CD4-positive, alpha-beta T cell treated with Interleukin-4 for 1 hour (primary cell): ENCODE measurements at places on chromosomes 16 and 17.

DNA sequence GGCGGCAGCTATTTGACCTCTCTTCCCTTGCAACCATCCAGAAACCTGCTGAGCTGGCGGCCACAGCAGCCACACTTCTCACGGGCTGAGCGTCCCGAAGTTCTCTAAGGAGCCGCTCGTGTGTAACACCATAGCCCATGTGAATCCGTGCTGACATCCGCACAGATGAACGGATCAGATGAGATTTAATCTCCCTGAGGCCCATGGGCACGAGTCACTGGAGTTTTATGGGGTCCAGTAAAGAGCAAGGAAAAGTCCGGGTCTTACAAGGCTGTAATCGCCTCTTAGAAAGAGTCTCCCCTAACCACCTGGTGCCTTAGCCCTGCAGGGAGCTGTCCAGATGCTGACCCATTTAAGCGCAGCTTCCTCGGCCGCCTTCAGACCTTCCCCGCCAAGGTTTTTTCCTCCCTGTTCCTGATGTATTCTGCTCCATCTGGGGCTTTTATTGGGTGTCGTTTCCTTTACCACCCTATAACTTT lies 5.5 kb upstream of the CACNG5 start:
- no peak for DNase-seq

DNA sequence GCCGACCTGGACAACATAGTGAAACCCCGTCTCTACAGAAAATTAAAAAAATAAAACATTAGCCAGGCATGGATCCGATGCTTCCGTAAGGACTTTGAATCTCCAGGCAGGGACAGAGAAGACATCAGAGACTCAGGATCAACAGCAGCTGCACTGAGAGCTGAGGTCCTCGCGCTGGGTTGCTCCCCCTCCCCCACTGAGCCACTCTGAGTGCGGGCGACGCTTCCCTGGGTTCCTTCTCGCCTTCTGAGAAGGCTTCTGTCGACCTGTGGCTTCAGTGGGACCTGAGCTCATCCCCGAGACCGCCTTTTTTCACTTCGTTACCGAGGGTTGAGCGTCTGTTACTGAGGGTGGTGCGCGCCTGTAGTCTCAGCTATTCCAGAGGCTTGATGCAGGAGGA lies 20.4 kb downstream of the ACTG1 start:
- DNase-seq: no peak

- no peak for DNase-seq
These were observed 34.7 kb upstream of the POLR3E start for GRCh38 chr16:22262460-22262859.

DNA sequence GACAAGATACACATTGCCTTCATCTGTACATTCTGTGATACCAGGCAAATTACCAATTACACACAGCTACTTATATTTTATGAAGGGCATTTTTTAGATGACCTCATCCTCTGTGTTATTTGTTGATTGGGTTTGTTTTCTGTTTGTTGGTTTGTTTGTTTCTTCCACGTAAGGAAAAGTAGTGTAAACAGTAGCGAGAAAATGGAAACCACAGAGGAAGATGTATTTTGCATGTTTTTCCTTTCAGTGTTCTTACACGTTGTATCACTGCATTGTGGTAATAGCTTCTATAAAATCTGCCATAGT lies 12.9 kb downstream of the C17orf58 start:
- DNase-seq: no peak

DNA sequence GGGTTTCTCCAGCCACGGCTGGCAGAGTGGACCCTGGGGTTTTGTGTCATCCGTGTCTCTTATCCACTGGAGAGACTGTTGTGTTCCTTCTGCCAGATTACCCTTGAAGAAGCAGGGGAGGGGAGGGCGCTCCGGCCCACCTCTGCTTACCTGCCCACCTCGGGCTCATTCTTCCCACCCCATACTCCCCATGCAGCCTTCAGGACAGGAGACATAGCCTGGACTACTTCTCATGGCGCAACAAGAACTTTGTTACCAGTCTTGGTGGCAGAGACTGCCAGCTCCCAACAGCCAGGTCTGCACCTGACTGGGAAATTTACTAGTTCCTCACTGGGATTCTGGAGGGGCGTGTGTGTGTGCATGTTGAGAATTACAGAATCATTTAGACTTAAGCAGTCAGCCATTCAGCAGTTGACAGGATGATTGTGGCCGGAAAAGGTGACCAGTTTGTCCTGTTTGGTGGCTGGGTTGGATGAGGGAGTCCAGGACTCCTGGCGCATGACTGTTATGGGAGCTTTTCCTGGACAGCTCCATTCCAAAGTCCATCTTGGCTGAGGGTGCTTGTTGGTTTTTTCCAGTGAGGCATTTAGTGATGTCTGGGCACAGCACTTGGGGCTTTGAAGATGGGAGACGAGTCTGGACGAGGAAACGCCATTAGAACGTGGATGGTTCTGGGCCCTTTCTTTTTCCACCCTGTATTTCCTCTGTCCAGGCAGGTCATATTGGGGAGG lies 8.7 kb downstream of the GSE1 start:
- DNase-seq: no peak

DNA sequence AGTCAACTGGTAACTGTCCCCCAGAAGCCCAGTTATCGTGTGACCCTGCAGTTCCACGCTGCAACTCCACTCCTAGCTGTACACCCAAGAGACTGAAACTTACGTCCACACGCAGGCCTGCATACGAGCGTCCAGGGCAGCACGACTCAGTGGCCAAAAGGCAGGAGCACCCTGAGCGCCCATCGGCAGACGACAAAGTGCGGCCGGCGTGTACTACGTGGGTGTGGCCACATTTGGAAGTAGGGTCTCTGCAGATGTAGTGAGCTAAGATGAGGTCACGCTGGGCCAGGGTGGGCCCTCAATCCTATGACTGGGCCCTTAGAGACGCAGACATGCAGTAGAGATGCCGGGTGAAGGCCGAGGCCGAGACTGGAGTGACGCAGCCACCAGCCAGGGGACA lies 13.5 kb downstream of the GALNS start:
- no peak for DNase-seq

- no peak for DNase-seq
These were observed 3.6 kb upstream of the MAP3K14 start for GRCh38 chr17:45320349-45320930.

- DNase-seq: no peak
These were observed 21.9 kb upstream of the DLX4 start for GRCh38 chr17:49946964-49947584.

DNA sequence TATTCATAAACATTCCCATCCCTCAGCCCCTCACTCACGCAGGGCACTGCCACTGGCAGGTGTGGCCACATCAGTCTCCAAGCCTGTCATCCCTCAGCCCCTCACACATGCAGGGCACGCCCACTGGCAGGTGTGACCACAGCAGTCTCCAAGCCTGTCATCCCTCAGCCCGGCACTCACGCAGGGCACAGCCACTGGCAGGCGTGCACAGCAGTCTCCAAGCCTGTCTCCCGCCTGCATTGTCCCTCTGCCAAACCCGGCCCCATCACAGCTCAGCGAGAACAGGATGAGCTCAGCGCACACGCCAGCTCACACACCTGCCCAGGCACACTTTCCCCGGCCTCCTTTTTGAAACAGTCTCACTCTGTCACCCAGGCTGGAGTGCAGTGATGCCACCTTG lies 11.4 kb upstream of the KREMEN2 start:
- DNase-seq: no peak

DNA sequence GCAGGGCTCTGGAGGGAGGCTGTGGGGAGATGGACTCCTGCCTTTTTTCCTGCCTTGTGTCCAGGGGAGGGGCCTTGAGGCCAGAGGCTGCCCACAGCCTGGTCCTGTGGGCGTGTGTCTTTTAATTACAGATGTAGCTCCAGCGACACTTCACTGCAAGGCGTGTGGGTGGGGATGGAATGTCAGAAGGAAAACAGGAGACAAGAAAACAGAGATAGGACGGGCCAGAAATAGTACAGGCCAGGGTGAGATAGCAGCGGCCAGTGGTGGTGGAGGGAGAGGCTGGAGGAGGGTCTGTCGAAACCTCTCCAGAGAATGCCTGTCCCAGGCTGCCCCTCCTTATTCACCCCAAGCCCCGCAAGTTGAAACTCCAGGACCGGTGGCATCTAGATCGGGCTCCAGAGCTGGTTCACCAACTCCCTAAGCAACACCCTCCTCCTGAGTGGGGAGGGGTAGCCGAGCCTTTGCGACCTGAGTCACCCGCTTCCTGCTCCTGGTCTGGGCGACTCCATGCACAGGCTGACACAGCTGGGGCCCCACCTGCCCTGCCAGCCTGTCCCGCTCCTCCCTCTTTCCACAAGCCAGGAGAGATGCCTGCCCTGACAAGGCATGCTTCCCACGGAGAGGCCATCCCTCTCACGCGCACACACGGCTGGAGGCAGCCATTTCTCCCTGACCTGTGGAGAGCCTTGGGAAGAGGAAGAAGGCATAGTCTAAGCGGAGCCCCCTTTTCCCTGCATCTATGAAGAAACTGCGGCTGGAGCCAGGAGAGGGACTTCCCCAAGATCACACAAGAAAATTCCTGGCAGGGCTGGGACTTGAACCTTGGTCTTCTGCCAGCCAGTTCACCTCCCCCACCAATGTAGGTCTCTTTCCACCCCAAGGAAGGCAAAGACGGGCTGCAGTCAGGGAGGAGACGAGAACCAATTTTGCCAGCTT lies 6.6 kb upstream of the JUP start:
- no peak for DNase-seq

DNA sequence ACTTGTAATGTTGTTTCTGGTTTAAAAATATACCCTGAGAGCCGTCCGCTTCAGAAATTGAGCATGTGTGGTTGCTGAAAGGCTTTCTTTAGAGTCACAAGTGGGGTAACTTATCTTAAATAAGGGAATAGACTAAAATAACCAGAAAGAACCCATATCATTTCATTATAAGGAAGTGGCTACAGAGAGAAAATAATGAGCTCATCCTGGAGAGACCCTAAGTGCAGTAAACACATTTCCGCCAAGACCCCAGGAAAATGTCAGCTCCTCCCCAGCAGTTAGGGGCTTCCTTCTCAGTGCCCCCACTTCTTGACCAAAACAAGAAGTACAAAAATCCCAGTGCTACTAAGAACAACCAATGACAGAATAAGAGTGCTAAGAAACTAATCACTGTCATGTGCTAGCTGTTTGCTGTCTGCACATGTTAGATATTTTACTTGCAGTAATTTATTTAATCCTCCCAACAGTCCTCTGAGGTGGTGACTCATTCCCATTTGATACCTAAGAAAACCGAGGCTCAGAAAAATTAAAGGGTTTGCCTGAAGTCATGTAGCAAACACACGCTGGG lies 83.5 kb downstream of the CDYL2 start:
- DNase-seq: no peak

DNA sequence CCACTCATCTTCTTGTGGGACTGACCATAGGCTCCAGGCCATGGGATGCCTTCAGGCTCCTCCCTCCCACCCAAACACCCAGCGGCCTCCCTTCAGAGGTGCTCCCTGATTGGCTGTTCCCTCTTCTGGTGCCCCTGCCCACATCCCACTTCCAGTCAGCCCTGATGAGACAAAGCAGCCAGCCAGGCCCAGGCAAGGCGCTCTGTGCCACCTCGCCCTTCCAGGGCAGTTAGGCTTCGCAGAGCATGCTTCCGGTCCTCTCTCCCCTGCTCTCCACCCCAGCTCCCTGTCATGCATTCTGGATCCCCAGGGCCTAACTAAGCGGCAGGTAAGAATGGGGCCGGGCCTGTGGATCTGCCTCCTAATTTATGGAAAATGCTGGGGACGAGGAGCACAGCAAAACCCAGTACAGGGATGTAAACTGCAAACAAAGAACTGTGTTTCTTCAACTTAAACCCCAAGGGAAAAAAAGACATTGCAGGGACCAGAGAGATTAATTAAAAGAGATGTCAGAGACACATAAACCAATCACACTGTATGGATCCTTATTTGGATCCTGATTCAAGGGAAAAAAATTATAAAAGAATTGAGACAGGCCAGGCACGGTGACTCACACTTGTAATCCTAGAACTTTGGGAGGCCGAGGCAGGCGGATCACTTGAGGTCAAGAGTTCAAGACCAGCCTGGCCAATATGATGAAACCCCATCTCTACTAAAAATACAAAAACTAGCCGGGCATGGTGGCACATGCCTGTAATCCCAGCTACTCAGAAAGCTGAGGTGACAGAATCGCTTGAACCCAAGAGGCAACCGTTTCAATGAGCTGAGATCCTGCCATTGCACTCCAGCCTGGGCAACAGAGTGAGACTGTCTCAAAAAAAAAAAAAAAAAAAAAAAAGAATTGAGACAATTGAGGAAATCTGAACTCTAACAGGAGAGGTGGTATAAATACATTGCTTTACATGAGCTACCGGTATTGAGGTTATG lies 26.0 kb downstream of the ZDHHC7 start:
- no peak for DNase-seq

DNA sequence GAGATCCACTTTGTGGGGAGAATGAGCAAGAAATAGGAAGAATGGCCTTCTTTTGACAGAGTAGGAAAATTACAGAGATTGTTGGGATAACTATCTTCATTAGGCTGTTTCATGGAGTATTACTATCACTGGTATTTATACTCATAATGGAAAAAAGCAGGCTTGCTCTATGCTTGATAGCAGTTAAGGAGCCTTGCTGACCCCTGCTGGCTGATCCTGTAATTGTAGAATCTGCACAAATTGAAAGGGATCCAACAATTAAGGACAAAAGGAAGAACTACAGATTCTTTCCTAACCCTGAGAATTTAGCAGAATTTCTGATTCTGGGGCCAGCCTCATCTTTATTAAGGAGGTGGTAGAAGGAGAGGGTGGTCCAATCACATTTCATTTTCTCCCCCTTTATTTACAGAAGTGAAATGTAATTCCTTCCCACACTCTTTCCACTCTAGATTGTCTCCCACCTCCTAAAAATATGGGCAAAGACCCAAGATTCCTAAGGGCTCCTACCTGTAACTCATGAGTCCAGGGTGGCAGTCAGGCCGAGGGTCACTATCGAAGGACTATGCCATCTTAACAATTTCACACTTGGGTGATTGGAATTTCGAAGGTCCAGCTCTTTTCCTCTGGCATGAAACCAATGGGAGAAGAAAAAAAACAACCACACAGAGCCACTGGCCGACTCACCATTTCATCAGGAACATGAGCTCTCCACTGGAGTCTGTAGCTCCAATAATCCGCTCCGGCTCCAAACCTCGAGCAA lies 26.3 kb downstream of the NFE2L1 start:
- peak; percentile 71 for DNase-seq

- no peak for DNase-seq
These were observed 19.2 kb downstream of the KDM8 start for GRCh38 chr16:27222249-27223225.

DNA sequence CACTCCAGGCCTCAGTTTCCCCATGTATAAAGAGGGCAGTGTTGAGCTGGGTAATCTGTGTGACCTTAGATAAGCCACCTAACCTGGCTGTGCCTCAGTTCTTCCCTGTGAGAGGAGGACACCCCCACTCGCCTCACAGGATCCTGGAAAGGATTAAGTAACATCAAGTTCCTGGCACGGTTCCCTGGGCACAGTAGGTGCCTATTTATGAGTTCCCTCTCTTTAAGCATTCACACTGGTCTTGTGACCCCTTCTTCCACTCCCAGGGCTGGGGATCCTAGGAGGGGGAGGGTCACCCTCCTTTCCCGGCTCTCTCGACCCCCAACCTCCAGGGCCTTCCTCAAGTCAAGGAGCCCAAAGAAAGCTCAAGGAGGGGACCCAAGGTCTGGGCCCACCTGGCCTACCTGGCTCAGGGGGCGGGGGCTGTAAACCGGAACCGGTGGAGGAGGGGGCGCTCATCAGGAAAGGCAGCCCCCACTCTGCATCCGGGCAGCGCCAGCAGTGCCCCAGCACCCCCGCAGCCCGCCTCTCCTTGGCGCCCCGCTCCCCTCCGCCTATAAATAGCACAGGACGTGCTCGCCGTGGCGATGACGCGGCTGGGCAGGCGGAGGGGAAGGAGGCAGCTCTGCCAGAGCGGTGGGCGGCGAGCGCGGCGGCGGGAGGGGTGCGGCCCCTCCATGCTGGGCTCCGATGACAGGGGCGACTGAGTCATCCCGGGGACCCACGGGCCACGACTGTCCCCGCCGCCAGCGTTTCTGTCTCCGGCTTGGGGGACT lies 9.4 kb downstream of the RPL19 start:
- peak; percentile 73 for DNase-seq

GRCh38 chr17:68255731-68256538 lies 8.1 kb downstream of the AMZ2 start:
- DNase-seq: peak; percentile 37
